ENCODE measurements at places on chromosomes 5 and 9.

DNA sequence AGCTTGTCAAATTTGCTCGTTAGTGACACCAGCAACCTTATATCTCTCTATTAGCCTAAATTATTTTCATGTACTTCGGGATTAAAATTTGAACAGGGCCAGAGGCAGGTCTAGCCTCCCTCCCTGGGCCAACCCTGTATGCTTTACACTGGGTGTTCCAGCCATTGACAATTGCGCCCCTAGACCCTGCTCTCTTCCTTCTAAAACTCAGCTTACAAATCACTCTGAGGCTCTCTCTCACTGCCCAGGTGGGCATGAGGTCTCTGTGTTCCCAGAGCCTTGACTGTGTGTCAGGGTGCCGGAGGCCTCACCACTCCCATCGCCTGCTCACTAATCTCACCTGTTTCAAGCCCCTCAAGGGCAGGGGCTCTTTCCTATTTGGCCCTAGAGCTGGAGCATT is 6.4 kb upstream of the CFAP90 start:
- no peak for DNase-seq

DNA sequence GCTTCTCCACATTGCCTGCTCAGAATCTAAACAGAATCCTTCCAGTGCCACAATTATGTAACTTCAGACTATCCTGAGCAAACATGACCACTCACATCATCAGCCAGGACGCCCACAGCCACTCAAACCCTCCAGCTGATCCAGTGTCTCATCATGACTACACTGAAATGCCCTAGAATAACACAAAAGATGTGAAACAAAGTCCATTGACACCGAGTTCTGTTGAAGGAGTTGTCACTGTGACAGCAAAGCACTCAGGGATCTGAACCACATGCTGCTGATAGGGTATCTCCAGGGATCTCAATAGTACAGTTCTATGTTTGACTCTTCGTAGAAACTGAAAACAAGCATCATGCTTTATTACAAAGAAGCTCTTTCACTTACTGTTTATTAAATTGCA is 150.2 kb downstream of the GABBR2 start:
- DNase-seq, result no peak

DNA sequence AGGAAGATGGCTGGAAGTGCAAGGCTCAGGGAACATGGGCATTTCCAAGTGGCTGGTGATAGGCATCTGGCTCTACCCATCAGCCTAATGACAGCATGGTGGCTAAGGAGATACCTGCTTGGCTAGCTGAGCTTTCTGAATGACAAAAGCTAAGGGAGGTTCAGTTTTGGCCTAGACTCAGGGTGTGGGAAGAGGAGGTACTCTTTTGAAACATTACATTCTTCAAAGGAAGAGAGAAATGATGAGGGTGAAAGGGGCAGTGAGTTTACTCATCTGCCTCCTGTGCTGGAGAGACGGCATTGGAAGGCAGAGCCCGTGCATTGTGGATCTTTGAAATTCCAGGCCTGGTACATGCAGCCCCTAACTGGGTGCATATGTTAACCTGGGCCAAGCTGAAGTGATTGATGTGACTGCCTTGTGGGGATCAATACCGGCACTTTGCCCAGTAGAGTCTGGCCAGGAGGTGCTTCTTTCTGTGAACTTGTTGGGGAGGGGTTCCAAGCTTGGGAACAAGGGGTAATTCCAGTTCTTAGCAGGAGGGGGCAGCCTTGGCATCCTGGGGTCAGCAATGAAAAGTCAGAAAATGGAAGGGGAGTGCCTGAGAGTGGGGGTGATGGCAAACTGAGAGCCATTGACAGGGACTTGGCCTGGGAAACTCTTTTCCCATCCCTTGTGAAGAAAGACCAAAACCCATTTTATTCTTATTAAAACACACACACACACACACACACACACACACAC is 108.6 kb downstream of the ACER2 start:
- DNase-seq, result no peak

- DNase-seq, result no peak
Measured at GRCh38 chr9:20529837-20530236, 92.5 kb downstream of the MLLT3 start.

- DNase-seq, result no peak
Measured at GRCh38 chr9:76654051-76654461, 110.2 kb upstream of the PCA3 start.

- no peak for DNase-seq
Measured at GRCh38 chr9:71249729-71250317, 128.4 kb upstream of the TRPM3 start.

DNA sequence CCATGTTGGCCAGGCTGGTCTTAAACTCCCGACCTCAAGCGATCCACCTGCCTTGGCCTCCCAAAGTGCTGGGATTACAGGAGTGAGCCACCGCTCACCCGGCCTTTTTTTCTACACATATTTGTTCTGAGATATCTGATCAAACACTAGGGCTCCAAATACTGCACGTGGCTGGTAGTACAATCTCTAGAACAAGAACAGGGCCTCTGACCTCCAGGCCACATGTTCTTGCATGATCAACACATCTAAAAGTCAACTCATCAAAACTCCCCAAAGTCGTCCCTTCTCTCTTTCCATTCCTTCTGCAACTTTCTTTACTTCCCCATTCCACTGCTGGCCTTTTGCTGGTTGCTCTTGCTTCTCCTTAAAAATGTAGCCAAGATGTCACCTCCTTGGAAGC is 113.3 kb upstream of the LHFPL2 start:
- DNase-seq, result no peak

DNA sequence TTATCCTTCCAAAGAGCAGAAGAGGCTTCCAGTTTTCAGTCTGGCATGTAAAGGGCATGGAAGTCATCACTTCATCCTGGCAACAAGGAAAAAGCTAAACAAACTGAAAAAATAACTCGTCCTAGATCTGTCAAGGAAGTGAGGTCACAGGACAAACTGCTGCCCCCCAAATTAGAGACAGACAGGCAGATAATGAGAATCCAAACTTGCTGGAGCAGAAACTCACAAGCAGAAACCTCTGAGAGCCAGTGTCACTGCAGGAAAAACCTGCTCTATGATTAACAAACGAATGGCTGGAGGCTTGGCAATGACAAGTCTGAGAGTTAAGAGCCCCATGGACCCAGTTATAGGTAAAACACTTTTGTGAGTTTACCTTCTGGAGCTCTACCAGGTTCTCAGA is 18.9 kb upstream of the MLANA start:
- no peak for DNase-seq

- no peak for DNase-seq
Measured at GRCh38 chr5:19322716-19323485, 665.1 kb downstream of the CDH18 start.

Data from activated CD4-positive, CD25-positive, alpha-beta regulatory T cell treated with anti-CD3 and anti-CD28 coated beads, Interleukin-2, amount 50 U/mL, for 16 hours (primary cell).